ENCODE measurements at places on chromosomes 3 and 15.

DNA sequence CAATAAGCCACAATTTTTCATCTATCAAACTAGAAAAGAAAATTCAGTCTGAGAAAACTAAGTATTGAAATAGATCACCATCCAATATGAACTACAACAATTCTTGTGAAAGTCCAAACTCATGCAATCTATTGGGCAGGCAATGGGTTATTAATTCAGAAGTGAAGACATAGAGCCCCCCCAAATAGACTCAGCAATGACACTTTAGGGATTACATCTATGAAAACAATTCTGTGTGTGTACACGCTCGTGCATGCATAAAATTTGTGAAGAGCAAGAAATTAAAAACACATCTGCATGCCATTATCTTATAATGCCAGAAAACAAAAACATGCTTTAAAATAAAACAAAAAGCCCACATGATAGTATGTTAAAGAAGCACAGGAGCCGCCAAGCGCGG lies 151.3 kb downstream of the NR1I2 start:
- no peak for DNase-seq

- DNase-seq = no peak
These were observed 46.7 kb upstream of the AADACL2 start for GRCh38 chr3:151687076-151687475.

DNA sequence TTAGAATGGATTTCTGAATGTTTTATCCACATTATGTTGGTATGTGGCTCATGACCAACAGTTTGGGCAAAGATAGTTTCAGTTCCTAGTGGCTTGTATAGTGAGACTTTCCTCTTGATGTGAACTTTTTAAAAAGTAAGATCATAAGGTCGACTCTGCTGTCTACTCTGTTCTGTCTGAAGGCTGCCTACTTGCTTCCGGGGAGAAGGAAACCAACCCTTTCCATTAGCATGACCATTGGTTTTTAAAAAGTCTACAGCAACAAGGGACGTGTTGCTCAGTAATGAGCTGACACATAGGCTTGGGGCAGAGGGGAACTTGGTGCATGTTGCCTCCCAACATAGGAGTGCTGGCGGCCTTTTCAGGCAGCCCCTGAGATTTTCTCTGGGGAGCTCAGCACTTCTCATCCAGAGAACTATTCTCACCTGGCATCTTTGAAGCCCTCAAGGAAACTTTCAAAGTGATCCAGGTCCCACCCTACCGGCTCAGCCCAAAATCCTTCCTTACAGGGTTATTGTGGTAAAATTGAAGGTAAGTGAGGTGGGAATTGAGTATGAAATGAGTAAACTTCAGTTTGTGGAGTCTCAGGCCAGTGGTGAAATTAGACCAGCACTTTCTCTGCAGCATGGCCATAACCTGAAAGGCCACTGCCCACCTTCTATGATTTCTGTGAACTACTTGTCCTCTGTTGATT lies 30.6 kb downstream of the PSMD6 start:
- no peak for DNase-seq

DNA sequence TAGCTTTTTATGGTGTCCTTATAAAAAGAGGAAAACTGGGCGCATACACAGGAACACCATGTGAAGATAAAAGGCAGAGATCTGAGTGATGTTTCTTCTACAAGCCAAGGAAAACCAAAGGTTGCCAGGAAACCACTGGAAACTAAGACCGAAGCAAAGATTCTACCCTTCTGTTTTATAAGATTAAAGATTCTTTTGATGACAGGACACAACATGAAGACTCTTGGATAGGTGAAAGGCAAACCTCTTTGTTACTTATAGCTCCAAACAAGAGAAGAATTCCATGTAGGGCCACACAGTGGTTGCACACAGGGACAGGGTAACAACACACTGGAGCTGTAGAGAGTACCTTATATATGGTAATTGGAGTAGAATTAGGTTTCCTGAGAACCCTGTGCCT lies at the start of gene CD200R1L:
TSS of gene CD200R1L (minus strand) at position 101 of the 400 bp plus-strand sequence. CDS start 17,497 bp downstream, outside the sequence.
- DNase-seq = no peak

DNA sequence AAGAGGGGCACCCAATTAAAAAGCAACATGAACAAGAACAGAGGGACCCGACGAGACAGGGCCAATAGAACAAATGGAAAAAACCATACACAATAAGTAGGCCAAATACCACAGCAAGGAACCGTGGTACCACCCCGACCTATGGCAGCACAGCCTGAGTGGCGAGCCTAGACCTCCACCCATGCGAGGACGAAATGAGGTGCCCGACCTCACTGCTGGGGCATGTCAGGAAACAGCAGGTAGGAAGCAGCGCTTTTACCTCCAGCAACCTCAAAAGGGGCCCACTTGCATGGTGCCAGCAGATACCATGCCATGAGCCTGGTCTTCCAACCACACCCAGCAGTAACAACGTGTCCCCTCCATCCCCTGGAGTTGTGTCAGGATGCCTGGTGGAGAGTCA lies 77.9 kb downstream of the PCSK6 start:
- no peak for DNase-seq

GRCh38 chr3:69143612-69144011 lies 21.2 kb upstream of the LMOD3 start:
- DNase-seq = peak; percentile 3

DNA sequence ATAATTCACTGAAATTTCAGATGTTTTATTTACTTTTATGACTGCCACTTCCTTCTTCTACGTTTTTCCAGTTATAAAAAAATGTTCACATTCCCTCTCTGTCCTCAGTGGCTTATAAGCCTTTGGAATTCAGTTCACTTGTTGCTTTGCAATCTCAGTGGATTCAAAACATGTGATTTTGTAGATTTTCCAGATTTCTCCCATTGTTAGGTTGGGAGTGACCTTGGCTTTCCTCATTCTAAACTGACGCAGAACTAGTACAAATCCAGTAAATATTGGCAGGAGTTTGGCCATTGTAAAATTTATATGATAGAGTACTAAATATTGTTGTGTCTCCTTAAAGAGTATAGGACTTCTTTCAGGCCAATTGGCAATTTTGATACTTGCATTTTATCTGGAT lies 812.3 kb upstream of the ROBO1 start:
- no peak for DNase-seq

DNA sequence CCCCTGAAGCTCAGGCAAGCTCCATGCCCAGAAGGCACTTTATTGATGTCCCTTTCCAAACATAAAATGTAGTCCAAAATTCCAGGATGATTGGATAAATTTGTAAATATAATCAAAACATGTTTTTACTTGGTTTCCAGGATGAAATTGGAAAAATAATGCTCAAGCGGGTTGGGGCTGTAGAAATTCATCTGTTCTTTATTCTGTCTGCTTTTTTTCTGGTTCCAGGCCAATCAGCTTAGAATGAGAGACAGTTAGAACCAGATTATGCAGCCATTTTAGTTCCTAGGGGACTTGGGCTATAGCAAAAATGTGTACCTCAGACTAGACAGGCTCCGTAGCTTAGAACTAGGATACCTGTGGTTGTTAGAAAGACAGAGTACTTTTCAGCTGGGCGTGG lies 450.8 kb downstream of the MCTP2 start:
- no peak for DNase-seq

DNA sequence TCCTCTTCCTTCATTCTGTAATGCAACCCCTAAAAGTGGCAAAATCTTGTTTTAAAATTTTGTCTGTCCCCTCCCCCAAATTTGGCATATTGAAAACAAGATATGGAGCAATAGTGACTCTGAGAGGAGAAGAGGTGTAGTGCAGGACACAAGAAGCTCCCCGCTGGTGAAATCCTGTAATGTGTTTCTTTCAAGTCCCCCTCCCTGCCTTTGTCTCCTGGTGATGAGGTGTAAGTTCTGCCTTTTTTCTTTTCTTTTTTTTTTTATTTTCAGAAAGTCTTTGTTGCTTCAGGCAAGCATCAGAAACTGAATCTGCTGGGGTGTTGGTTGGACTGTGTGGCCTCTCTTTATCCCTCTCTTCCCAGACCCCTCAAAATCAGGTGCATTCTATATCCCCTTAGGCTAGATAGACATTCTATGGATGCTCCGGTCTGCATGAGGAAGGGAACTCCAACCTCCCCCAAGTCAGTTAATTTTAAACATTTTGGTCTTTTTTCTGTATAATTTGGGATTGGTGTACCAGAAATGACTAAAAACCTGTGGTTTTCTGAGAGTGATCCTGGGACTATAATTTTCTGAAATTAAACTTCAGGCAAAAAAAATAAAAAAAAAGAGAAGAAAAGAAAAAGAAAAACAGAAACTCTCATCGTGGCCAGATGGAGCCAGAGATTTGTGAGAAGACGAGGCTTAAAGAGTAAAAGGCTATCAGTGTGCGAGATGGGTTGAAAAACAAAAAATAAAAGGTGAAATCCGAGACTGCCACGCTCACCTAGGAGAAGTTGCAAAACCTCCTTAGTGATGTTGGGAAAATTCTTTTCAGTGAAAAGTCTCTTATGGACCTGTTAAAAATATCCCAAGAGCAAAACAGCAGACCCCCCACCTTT lies 21.4 kb downstream of the ACKR2 start:
- no peak for DNase-seq
